ENCODE measurements at places on chromosomes 4 and X. TPM values are rescaled to one million over a fixed set of nuclear protein-coding genes. Genes with fewer than 3 reads are reported as not detected.

DNA sequence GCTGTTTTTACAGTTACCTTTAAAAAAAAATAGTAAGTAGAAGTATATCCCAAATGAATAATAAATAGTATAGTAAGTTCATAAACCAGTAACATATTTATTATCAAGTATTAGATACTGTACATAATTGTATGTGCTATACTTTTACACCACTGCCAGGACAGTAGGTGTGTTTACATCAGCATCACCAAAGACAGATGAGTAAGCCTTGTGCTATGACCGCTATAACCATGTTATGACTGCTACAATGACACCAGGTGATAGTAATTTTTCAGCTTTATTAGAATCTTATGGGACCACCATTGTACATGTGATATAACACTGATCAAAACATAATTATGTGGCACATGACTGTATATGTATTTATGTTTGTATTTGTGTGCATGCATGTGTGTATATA is 27.3 kb downstream of the PABPC4L start:
- no peaks in the 10 kb centered on the region for H3K4me1 ChIP-seq
- no peaks in the 10 kb centered on the region for H3K27me3 ChIP-seq
- H3K27ac ChIP-seq = no peak overlapping the region
- no peak for DNase-seq
- H3K36me3 ChIP-seq = no peaks in the 10 kb centered on the region

GRCh38 chr4:39931441-39931901 is 46.2 kb downstream of the PDS5A start:
- H3K27me3 ChIP-seq = no peaks in the 10 kb centered on the region
- H3K27ac ChIP-seq = peak overlapping the region; percentile 72
- DNase-seq = no peak

DNA sequence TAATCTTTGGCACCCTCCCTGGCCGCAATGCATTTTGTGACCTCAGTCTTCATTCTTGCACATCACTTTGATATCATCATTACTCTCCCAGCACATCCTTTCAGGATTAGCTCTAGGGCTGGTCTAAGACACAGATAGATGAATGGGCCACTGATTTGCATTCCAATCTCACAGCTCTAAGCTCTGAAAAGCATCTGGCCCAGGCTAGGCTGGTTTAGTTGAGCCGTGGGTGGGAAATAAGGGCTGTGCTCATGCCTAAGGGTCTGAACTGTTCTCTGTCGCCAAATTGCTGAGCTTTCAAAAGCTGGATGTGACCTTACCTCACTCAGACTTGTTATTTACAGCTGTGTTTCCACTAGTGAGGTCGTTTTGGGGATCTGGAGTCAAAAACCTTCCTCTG is 30.0 kb upstream of the SLC9A7 start:
- no peak overlapping the region for H3K4me3 ChIP-seq
- no peak overlapping the region for H3K27ac ChIP-seq
- no peak for DNase-seq
- no peaks in the 10 kb centered on the region for H3K36me3 ChIP-seq
- H3K27me3 ChIP-seq = no peaks in the 10 kb centered on the region
- peaks cover 15% of the 10 kb centered on the region for H3K4me1 ChIP-seq

SHROOM4 gene
- not detected for total RNA-seq

LUZP4 gene
- total RNA-seq = not detected

RIBC1 gene
- total RNA-seq = 1.1 TPM

SH3RF1 gene
- 0.87 TPM for total RNA-seq

Measured in activated naive CD8-positive, alpha-beta T cell treated with anti-CD3 and anti-CD28 coated beads for 36 hours (primary cell).